Dermis microvascular lymphatic vessel endothelial cell (primary cell): ENCODE measurements at places on chromosomes 1 and 21. TPM values are rescaled to one million over a fixed set of nuclear protein-coding genes. Genes with fewer than 3 reads are reported as not detected.
A peak's percentile ranks its signal among the peaks of the same experiment; 100 is the strongest.

The C8A gene
- not detected in 2 replicates for total RNA-seq

DNA sequence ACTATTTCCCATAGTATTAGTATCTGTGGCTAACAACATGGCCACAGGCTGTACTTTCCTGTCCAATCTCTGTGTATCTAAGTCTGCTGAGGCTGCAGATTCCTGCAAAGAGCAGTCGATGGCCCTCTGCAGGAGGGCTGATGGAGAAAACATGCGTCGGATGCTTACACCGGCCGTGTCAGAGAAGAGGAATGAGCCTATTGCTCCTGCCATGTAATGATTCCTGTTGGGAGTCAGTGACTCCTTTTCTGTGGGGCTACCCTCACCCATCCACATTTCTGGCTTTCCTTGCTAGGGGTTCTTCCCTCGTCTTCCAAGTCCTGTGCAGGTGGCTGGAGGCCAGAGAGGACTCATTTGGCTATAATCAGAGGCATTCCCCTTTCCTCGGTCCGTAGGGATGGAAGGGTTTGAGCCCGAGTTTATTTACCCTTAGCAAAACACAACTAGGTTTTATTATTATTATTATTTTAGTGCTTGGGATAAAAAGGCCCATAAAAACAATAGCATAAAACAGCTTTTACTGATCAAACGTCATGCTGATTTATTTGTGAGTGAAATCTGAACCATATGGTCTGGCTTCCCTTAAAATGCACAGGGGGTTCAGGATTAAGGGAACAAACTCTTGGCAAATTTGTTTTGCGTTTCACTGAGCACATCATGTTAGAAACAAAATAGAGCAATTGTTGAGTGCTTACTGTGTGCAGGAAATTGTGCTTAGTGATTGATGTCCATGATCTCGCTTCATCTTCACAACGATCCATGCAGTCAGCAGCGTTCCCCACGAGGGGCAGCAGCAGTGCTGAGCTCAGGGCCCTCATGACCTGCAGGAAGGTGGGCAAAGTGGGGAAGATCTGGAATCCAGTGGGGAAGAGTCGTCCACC lies 70.8 kb downstream of the KIF26B start:
- no peak for DNase-seq

- no peak for DNase-seq
Observed at GRCh38 chr1:154403983-154404382, 1.2 kb upstream of the IL6R start.

GRCh38 chr1:104855550-104855949 lies 1105.9 kb downstream of the AMY1C start:
- no peak for DNase-seq

The COL11A1 gene
- total RNA-seq = under 0.01 TPM in 1 of 2 replicates, not detected in the other

DNA sequence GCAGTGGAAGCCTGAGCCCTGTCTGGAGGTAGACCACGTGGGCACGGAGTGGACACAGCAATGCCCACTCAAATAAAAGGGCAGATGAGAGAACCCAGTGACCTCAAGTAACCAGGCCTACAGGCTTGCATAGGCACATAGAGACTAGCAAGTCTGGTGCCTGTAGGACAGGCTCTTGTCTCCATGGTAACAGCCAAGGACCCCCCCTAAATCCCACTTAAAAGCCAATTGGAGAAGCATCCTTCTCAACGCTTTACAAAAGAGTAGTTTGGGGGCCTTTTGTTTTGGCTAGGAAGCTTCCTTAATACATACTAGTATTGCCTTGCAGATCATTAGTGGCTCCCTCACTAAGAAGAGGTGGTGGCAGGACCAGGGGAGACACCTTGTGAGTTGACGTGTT lies 63.9 kb downstream of the VWA5B1 start:
- DNase-seq = no peak

- DNase-seq = peak; percentile 29
Observed at GRCh38 chr1:156502391-156502893, 1.9 kb upstream of the MEF2D start.

GRCh38 chr1:94928293-94928939 lies 1.5 kb upstream of the CNN3 start:
- DNase-seq = no peak

- DNase-seq = peak; percentile 55
Observed at GRCh38 chr1:224447251-224447650, 12.7 kb upstream of the WDR26 start.

GRCh38 chr1:59028048-59028447 lies 244.2 kb upstream of the JUN start:
- no peak for DNase-seq

The HPDL gene
- total RNA-seq = 1.6 and 1.7 TPM in 2 replicates

DNA sequence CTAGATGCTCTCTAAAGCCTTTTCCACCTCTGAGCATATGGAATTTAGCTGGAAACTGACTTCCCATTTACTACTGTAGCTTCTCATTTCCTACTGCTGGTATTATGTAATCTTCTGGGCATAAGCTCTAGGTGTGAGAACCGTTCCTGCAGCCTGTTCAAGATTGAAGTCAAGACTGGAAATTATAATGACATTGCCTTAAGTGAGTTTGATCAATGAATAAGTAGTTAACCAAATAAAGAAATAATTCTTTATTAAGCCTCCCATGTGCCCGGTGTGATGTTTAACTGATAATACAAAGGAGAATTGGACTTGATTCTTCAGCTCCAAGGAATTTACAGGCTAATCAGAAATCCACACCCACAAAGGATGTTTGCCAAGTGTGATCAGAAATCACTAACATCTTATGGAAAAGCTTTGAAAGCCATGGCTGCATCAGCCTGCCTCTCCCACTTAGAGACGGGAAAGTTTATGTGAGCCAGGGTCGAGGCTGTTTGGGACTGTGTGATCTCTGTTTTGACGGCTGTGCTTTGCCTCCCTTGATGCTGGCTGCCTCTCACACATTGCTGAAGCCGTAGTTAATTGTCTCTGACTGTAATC lies 36.4 kb upstream of the PRELP start:
- no peak for DNase-seq

- DNase-seq = no peak
Observed at GRCh38 chr1:110541906-110542395, 23.0 kb upstream of the KCNA10 start.

DNA sequence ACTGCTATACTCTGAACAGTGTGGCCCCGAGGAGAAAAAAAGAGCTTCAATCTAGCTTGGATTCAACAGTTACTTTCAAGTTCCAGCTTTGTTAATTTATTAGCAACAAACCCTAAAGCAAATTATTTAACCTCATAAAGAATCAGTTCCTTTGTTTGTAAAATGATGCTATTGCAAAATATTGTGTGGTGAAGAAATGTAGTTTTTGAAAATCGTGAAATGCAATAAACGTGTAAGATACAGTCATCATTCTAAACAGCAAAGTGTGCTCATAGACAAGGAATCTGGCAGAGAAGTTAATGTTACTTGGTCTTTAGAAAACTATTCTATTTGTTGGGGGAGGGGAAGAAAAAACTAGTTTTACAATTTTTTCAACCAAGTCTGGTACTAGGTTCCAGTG lies 297.6 kb upstream of the ADGRL4 start:
- no peak for DNase-seq

The LCE3E gene
- not detected in 2 replicates for total RNA-seq
